ENCODE measurements at places on chromosomes 11 and 22.

DNA sequence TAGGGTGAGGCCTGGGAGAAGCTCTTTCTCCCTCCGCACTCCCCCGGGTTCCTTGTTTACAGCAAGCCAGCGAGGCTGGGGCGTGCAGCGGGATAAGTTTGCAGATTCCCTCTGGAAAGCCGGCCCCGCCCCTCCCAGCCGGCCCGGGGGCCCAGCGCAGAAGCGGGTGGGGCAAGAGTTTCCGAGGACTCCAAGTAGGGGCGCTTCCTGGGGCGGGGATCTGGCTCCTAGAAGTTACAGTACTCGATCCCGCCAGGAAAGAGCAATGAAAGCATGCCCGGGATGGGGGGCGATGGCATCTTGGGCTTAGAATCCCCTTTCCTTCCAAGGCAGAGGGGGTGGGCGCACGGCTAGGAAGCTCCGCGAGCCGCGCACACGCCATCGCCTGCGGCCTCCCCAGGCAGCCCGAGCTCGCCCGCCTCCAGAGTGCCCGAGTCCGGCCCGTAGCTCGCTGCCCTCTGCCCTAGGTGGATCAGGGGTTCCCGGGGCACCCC, 385 bp downstream of the TST start:
- DNase-seq, result peak; percentile 37

- no peak for DNase-seq
Measured at GRCh38 chr11:68142028-68142412, 20.8 kb upstream of the CHKA start.

DNA sequence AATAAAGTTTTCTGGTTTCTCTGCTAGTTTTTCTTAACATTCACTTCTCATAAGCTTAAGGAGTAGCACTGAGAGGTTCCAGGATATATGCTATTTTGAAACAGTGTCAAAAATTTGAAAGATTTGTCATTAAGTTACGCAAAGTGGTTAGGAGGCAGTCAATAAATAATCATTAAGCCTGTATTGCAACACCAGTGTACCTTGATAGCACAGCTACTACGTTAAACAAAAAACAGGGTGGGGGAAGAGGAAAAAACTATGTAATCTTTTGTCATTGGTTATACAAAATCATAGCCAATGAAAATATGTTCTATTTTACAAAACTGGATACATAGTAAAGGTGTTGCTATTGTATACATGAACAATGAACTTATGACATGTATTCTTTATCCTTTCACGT, 30.4 kb upstream of the PITPNB start:
- no peak for DNase-seq

- DNase-seq, result peak; percentile 31
Measured at GRCh38 chr11:26551186-26551801, 20.8 kb downstream of the MUC15 start.
